Breast epithelium (tissue), 4 donors: ENCODE measurements at places on chromosomes 2 and 18. TPM values are rescaled to one million over a fixed set of nuclear protein-coding genes. Genes with fewer than 3 reads are reported as not detected.

DNA sequence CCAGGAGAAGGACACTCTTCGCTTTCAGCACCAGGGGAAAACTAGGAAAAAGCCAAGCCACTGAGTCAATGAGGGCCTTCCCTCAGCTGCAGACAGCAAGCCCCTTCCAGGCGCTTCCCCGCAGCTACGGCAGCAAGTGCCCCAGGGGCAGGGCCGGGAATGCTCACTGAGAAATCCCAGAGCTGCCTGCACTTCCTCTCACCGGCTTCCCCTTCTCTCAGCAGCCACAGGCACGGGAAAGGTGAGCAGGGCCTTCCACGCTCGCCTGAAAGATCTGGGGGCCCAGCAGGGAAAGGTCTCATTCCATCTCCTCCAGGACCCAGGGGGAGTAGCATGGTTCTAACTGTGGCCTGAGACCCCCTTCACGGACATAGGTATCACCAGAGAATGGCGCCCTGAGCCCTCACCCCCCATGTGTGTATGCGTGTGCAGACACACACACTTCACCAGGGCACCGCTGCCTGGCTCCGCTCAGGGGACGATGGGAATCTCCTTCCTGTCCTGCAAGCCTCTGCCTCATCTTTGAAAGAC lies 29.6 kb upstream of the FOSL2 start:
- no peak for DNase-seq

- DNase-seq: no peak
Observed at GRCh38 chr18:64592246-64592645, 443.4 kb upstream of the LINC00305 start.

The MC4R gene
- total RNA-seq: not detected

The PIEZO2 gene
- 11.4 TPM for total RNA-seq

The UPP2 gene
- total RNA-seq: 0.16 TPM

GRCh38 chr2:14524803-14525080 lies 107.8 kb upstream of the LRATD1 start:
- DNase-seq: no peak

GRCh38 chr2:30899516-30900054 lies 92.3 kb upstream of the CAPN13 start:
- DNase-seq: no peak

DNA sequence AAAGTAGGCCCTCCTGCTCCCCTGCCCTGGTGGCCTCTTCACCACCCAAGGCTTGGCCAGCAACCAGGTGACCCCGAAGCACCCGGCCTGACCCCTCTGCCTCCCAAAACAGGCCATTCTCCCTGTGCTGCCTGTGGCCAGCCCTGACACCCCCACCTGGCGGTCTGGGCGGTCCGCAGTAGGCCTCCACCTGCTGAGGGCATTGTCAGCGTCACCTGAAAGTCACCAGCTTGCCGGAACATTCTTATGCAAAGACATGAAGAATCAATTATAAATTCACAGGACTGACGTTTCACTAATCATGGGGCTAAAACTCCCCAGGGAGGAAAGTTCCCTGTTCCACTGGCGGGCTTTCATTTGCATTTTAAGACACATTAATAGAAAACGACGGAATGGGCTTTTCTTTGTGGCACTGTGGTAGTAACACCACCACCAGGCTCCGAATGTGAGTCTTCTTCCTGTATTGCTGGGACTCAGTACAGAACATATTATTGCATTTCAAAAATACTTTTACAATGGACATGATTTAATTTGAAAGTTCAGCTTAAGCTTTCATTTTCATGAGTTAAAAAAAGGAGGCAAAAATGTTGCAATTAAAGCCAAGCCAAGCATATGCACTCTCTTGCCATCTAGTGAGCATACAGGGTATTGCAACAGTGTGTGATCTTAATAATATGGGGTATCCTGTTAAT lies 57.4 kb downstream of the ADI1 start:
- DNase-seq: no peak

DNA sequence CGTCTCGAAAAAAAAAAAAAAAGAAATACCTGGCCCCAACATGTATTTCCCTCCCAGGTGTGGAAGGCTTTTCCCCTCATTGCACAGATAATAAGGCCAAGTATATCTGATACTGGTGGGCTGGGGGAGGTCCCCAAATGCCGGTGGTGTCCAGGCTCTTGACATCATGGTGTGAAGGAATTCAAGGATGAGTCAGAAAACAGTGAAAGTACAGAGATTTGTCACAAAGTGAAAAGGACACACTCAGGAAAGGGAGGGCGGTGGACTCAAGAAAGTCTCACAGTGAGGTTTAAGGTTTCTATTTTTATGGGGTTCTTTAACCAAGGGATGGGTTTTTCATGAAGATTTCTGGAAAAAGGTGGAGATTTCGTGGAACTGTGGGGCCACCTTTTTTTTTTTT lies 37.8 kb upstream of the FZD5 start:
- no peak for DNase-seq

DNA sequence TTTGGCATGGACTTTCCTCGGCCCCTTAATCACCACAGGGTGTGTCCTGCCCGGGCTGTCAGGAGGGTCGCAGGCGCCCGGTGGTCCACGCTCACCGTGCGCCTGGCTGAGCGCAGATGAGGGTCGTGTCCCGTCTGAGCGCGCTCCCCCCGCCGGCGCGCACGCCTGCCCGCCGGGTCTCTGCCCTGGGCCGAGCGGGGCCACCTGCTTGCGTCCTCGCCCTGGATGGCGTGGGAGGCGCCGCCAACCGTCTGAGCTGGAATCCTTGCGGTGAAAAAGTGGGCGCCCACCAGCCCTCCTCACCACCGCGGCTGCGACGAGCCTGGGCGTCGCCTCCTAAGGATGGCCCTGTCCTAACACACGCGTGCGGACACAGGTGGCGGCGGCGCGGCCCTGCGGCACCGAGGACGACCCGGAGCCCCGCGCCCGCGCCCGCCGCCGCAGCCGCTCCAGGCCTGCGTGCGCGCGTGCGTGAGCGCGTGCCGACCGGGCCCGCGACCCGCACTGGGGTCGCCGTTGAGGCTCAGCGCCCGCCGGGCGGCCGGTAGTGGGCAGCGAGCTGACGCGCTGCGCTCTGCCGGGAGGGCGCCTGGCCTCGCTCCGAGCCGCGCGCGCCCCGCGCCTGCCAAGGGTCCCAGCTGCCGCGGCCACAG lies 126.6 kb downstream of the ARHGEF4 start:
- no peak for DNase-seq

DNA sequence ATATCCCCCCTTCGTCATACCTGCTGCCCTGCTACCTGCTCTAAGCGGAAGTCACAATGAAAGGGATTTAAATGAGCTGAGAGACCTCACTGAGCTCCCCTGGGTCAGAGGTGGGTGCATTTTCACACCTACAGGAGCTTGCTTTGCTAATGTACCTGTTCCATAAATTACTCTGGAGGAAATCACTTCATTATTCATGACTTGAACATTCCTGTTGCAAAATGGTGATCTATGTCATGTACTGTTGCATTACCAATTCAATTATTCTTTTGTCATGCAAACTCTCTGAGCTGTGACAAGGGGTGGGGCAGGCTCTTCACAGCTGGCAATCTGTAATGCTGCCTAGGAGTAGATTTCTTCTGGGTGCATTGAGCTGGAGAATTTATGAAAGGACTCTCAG lies 761.3 kb downstream of the TSN start:
- no peak for DNase-seq

DNA sequence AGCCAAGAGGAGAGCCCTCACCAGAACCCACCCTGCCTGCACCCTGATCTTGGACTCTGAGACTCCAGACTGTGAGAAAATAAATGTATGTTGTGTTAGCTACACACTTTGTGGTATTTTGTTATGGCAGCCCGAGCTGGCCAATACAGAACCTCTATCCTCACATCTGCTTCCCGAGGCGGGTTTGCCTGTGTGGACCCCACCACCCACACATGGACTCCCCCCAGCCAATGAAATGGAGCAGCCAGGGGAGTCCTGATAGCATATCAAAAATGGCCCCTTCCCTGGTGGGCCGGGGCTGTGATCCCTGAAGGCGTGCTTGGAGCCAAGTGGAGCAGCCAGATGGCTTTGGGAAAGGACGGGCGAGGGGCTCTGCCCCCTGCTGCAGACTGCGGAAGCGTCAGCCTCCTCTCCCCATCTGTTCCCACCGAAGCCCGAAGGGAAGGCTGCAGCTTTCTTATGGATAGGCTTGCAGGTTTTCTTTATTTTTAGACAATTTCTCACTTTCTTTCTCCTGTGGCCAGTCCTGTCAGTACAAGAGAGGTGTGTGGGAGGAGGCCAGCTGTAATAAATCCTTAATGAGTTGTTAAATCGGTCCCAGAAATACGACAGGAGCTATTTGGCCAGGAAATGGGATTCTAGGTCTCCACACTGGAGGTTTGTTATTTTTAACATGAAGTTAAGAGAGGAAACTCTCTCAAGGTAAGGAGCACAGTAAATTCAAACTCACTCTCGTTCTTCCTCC lies 34.4 kb downstream of the TEX51 start:
- DNase-seq: no peak

The AGPS gene
- 28.2 TPM for total RNA-seq

GRCh38 chr2:104433657-104434056 lies 420.3 kb upstream of the POU3F3 start:
- no peak for DNase-seq

DNA sequence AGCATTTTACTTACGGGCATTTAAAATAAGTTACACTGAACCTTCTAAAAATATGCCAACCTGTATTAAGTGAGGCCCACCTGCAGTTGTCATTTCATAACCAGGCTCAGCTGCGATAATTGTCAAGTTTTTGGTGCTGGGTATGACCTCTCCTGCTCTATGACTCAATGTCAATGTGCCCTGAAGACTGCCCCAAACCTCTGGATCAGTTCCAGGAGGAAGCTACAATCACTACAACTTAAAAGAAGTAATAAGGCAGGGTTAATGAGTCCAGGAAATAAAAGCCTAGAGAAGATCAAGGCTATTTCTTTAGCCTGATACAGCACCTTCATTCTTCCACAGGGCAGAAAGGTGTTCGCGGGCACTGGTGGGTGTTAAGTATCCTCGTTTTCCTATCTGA lies 22.9 kb downstream of the POLR1A start:
- no peak for DNase-seq

The REG3G gene
- not detected for total RNA-seq

GRCh38 chr2:64796926-64797325 lies 143.2 kb upstream of the SERTAD2 start:
- DNase-seq: no peak

DNA sequence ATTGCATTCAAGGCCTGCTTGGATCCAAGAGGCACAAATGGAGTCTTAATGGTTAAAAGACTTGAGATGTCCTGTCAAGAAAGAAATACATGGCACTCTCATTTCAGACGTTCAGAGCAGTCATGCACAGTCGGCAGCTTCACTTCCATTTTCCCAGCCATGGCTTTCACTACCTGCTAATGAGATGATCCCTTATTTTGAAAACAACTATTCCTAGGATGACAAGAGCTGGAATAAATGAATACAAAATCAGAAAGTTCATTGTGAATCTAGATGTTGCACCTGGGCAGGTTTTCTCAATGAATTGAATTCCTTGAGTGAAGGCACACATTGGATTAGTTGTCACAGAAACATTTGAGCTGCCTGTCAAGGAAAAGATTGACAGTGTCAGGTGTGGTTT lies 25.7 kb downstream of the ABCG5 start:
- no peak for DNase-seq

The RND3 gene
- total RNA-seq: 89.1 TPM

DNA sequence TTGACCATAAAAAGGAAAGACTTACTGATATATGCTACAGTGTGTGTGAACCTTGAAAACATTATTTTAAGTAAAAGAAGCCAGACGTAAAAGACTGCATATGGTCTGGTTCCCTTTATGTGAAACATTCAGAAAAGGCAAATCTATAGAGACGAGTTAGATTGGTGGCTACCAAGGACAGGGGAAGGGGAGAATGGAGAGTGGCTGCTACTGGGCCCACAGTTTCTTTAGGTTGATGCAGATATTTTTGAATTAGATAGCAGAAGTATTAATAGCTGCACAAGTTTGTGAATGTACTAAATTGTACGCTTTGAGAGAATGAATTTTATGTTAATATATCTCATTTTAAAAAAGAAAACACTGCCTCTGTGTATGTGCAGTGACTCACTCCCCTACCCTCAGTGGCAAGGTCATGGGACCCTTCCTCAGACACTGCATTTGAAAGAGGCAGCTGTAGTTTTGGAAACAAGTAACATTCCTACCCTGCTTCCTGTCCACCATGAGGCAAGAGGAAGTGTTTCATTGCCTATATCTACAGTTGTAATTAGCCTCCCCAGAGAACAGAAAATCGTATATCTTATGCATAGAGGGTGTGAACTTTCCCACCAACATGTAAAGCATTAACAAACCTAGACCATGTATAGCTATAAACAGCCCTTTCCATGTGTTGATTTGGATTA lies 29.8 kb upstream of the ARMC9 start:
- no peak for DNase-seq

DNA sequence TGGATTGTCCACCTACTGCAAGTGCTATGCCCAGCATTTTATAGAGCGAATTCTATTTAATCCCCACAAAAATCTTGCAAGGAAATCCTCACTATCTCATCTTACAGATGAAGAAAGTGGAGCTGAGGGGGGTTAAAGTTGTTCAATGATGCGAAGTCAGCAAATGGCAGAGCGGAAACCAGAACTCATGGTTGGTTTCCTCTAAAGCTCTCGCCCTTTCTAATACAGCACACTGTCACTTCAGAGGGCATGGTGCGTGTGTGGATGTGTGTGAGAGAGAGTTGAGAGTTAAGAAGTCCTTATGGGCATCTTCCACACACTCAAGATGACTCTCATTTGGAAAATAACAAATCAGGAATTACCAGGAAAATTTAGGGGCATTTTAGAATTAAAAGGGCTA lies 78.4 kb downstream of the TGFA start:
- no peak for DNase-seq

DNA sequence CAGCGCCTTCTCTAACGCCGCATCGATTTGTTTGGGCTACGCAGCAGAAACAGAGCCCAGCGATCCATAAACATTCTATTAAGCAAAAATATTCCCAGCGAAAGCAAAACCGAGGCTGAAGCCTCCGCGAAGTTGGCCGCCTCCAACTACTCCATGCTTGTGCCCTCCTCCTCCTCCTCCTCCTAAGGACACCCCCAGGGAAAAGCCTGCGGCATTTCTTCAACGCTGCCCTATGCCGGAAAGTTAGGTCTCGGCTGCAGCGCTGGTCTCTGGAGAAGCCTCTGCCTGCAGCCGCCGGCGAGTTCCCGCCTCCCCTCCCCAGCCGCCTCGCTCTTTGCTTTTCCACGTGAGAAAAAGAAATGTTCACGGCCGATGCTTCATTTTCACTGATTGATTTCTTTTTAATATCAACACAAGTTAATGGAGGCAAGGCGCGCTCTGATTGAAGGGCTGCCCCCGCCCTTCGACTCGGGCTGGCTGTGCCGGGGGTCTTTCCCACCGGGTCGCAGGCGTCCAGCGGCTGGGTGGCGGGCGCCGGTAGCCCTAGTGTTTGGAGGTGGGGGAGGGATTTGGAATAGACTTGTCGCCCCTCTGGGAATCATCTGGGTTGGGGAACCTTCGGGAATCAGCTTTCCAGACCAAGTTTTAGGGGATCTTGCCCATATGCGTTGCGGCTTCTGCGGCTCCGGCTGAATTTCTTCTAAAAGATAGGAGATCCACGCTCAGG lies 3.9 kb downstream of the NRP2 start:
- no peak for DNase-seq
